ENCODE measurements at places on chromosomes 5 and 9. TPM values are rescaled to one million over a fixed set of nuclear protein-coding genes. Genes with fewer than 3 reads are reported as not detected.

Gene TMC1
- total RNA-seq: 0.23 TPM

Gene SMIM32
- total RNA-seq: not detected

Gene UBE2QL1
- total RNA-seq: not detected

Gene PTPN3
- total RNA-seq: 0.24 TPM

Gene MACIR
- total RNA-seq: 11.0 TPM

Gene IL5
- not detected for total RNA-seq

Gene LHX3
- not detected for total RNA-seq

Gene ENTREP1
- total RNA-seq: not detected

Gene MYOT
- total RNA-seq: not detected

Gene SLC28A3
- total RNA-seq: 0.13 TPM

Gene MYMK
- total RNA-seq: not detected

Gene GPR150
- 1.3 TPM for total RNA-seq

Gene MGAT4B
- 66.2 TPM for total RNA-seq

Gene LHFPL2
- 18.9 TPM for total RNA-seq

Gene SLIT3
- 0.05 TPM for total RNA-seq

Gene GNA14
- not detected for total RNA-seq

Gene ITK
- 0.80 TPM for total RNA-seq

Measured in GM12878 (cell line).